ENCODE measurements at places on chromosomes 5 and 9.

DNA sequence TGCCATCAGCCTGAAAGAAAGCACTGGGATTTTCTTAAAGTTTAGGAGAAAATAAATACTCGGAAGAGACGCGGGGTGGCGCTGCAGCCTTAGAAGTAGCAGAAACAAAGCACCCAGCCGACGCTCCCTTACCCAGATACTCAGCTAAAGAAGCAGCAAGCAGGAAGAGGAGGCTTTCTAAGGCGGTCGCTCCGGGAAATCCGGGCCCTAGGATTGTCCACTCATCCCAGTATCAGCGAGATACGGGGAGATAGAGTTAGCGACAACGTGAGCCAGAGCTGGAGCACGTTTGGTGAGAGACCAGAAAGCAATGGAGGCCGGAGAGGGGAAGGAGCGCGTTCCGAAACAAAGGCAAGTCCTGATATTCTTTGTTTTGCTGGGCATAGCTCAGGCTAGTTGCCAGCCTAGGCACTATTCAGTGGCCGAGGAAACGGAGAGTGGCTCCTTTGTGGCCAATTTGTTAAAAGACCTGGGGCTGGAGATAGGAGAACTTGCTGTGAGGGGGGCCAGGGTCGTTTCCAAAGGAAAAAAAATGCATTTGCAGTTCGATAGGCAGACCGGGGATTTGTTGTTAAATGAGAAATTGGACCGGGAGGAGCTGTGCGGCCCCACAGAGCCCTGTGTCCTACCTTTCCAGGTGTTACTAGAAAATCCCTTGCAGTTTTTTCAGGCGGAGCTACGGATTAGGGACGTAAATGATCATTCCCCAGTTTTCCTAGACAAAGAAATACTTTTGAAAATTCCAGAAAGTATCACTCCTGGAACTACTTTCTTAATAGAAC is at the start of gene PCDHB2:
Gene PCDHB2 (plus strand): TSS at position 135 of the 782 bp plus-strand sequence. CDS start 176 bp downstream, at position 311.
- DNase-seq: no peak

GRCh38 chr9:98074115-98074990 is 17.8 kb downstream of the NANS start:
- DNase-seq: peak; percentile 23

- DNase-seq: no peak
Observed at GRCh38 chr5:6829150-6829784, 116.0 kb downstream of the TENT4A start.

- DNase-seq: no peak
Observed at GRCh38 chr5:150138551-150139265, 16.9 kb downstream of the PDGFRB start.

DNA sequence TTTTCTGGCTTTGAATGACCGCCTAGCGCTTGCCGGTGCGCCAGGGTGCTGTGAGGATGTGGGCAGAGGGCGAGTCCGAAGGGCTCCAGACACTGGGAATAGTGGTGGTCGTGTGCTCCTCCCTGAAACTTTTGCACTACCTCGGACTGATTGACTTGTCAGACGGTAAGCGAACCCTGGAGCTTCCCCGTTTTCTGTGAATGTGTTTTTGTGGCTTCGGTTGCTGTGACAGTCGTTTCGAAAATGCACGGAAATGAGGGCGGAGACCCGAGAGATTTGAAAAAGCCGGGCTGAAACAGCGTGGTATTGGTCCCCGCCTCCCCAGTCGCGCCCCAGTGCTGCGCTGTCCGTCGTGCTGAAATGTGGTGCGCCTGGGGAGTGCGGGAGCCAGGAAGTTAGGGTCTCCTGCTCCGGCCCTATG is 102.5 kb upstream of the GABRP start:
- DNase-seq: peak; percentile 43

DNA sequence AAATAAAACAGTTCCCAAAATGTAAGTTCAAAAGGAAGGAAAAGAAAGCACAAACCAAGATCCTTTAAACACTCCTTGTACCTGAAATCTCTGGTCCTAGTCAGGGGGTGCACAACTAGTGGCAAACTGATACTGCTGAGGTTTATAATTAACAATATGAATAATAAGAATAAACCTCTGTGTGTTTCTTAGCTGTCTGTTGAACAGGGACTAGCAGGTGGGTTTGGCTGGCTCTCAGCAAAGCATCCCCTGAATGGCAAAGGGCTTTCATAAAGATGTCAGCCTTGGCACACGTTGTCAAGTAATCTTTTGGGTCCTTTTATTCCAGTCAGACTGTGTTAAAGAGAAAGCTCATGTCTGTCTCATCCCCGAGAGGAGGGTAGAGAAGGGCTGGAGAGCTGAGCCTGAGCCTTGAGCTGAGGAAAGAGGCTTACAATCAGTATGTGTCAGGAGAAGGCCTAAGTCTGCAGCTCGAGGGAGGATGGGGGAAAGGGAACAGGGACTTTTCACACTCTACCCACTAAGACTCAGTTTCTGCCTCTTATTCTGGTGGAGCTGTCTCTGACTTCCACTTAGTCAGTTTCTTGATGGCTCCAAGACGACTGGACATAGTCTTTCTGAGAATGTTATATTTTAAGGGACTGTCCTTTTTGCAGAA is 123.0 kb downstream of the GALNT10 start:
- no peak for DNase-seq

- peak; percentile 26 for DNase-seq
Observed at GRCh38 chr9:68705531-68706362, 707 bp downstream of the PIP5K1B start.

DNA sequence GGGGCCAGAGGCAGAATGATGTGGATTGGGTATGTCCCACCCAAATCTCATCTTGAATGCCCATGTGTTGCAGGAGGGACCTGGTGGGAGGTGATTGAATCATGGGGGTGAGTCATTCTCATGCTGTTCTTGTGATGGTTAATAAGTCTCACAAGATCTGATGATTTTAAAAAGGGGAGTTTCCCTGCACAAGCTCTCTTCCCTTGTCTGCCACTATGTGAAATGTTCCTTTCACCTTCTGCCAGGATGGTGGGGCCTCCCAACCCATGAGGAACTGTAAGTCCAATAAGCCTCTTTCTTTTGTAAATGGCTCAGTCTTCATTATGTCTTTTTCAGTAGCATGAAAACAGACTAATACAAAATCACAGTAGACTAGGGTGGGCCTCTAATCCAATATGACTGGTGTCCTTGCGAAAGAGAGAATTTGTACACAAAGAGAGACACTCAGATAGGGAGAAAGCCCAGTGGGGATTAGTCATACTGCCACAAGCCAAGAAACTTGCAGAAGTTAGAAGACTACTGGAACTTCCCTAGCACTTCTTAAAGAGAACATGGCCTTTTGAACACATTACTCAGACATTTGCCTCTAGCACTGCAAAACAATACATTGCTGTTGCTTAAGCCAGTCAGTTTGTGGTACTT is 68.4 kb downstream of the ANXA1 start:
- DNase-seq: no peak
